Kidney epithelial cell (primary cell): ENCODE measurements at places on chromosomes 12 and 14.

GRCh38 chr12:12428961-12429657 is 72.2 kb downstream of the BORCS5 start:
- no peak for DNase-seq

- DNase-seq = no peak
These were observed 618 bp downstream of the SEC23A start for GRCh38 chr14:39102265-39102968.

DNA sequence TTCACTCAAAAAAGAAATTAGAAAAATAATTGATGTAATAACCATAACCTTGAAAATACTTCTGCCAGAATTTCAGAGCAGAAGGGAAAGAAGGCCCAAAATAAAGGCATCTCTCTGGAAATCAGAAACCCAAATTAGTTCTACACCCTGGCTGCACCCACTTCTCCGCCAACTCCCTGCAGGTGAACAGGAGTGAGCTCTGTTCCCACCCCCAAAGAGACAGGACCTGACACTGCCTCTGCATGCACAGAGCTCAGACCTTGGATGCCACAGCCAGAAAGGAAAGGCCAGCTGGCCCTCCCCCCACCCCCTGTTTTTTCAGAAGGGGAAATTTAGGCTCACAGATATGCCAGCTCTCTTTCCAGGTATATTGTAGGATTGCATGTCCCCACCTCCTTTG is 228.2 kb downstream of the BCL11B start:
- no peak for DNase-seq

DNA sequence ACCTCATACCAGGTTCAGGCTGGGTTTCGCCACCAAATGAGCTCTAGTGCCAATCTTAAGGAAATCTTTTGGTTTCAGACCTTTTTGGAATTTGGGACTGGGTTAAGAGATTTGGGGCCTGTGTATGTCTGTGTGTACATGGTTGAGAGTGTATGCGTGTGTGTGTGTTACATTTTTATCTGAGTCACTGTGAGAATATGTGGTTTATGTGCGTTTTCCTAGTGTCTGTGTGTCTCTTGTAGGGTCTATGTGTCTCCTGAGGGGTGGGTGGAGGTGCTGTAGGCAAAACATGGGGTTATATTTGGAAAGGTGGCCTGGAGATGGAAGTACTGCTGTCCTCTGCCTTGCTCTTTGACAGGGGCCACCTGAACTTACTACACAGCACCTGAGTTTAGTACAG is 17.9 kb downstream of the C12orf43 start:
- DNase-seq = no peak

DNA sequence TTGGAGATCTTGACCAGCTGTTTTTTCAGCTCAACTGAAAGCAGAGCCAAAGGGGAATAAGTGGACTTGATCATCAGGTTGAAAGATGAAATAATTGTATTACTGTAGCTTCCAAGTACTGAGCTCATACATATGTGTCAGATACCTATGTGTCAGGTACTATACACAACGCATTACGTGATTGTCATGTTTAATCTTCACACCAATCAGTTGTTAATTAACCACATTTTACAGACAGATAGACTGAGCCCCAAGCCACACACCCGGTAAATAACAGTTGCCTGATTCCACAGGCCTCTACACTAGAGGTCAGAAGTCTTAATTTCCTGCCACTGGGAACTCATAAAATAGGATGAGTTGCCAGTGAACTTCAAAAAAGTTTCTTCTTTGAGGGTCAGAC is 128.5 kb downstream of the GPR135 start:
- DNase-seq = no peak
